ENCODE measurements at places on chromosomes 13 and 19.

DNA sequence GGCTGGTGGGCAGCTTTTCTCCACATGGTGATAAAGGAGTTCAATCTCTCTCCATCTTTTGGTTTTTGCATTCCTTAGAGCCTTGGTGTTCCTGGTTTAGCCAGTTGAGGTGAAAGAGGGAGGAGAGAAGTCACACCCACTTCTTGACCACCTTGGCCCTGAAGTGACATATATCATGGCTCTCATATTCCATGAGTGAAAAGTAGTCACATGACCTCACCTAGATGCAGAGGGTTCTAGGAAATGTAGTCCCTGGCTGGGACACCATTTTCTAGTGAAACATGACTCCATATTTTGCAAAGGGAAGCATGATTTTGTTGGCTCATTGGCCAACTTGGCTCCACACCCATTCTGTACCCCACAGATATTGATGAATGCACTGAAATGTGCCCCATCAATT, 16.1 kb downstream of the ADGRE1 start:
- no peak for DNase-seq

- DNase-seq, result no peak
Measured at GRCh38 chr13:35874704-35875103, 256.5 kb downstream of the DCLK1 start.

- no peak for DNase-seq
Measured at GRCh38 chr19:35718345-35719041, 690 bp downstream of the KMT2B start.

GRCh38 chr13:95378603-95379002, 77.4 kb upstream of the ABCC4 start:
- no peak for DNase-seq

DNA sequence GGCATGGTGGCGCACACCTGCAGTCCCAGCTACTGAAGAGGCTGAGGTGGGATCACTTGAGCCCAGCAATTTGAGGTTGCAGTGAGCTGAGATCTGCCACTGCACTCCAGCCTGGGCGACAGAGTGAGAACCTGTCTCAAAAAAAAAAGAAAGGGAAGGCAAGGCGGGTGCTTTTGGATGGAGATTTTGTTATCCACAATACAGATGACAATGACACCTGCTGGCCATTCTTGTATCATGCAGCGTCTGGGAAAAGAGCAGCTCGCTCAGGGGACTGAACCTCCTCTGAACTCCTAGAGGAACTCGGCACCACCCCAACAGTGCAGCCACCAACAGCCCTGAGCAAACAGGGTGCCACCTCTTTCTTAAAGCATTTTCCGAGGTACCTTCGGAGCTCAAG, 22.8 kb downstream of the HAUS8 start:
- DNase-seq, result no peak

DNA sequence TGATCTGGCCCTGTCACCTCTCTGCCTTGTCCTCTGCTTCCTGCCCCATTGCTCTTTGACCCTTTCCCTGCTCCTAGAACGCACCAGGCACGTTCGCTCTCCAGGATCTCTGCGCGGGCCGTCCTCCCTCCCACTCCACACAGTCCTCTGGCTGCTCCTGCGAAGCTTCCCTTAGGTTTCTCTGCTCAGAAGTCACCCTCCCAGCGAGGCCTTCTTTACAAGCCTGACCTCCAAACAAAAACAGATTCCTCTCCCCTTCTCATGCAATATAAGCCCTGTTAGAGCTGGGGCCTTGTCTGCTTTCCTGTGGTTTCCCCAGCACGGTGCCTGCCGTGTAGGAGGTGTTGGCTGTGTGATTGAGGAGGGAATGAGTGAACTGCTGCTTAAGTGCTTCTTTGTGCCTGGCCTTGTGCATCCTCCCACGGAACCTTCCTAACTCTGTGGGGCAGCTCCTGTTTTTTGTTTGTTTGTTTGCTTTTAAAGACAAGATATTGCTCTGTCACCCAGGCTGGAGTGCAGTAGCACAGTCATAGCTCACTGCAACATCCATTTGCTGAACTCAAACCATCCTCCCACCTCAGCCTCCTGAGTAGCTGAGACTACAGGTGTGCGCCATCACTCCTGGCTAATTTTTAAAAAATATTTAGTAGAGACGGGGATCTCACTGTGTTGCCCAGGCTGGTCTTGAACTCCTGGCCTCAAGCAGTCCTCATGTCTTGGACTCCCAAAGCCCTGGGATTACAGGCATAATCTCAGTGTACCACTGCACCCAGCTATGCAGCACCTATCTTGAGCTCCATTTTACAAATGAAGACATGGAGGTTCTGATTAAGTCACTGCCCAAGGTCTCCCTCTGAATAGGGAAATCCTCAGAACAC, 82.0 kb downstream of the SIPA1L3 start:
- no peak for DNase-seq

DNA sequence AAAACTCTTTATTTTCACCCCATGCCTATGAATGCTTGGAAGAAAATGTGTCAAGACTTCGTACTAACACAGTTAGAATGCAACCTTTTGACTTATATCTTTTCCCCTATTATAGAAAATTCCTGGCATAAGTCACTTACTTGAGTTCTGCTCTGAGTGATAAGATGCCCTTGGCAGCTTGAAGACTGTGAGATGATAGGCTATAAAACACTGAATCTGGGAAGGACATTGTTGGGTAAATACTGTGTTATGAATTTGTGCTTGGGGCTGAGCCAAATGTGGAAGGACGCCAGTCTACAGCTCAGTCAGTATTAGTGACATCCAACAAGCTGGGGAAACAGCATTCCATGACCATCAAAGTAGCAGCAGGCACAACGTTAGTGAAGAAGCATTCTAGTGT, 368.0 kb upstream of the SGCG start:
- no peak for DNase-seq

DNA sequence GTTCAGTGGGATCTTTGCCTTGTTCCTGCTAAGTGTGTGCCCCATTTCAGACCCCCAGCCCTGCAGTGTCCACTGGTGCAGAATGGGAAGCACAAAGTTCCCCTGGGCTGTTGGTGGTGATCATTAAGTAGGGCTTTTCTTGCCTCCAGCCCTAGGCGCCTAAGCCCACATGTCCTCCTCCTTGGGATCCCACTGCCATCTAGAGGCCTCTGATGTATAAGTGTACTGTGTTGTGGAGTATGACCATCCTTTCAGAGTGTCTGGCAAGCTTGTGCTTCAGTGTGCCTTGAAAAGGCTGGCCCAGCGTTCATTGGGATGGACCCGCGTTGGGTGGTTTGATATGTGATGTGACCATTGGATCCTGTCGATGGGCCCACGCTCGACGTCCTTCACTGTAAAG, 71.2 kb downstream of the WASF3 start:
- DNase-seq, result no peak

- no peak for DNase-seq
Measured at GRCh38 chr13:65836066-65836465, 1394.1 kb downstream of the PCDH9 start.

- no peak for DNase-seq
Measured at GRCh38 chr19:52660981-52661380, 22.8 kb upstream of the ZNF83 start.

- DNase-seq, result no peak
Measured at GRCh38 chr13:67328895-67329294, 98.8 kb upstream of the PCDH9 start.

DNA sequence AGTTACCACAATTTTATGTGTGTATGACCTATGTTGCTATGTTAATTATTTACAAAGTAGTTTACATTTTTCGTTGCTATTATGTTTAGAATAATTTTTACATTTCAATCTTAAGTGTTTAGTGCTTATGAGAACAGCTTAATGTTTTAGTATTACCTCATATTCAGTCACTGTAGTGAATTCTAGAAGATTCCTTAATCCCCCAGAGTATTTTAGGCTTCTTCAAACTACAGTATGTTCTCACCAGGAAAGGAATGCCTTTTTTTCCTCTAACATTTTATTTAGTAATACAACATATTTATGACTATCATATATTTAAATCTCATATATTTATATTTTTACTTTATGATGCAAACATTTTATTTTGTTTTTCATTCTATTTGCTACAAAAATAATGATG, 612.1 kb upstream of the KLHL1 start:
- DNase-seq, result no peak

DNA sequence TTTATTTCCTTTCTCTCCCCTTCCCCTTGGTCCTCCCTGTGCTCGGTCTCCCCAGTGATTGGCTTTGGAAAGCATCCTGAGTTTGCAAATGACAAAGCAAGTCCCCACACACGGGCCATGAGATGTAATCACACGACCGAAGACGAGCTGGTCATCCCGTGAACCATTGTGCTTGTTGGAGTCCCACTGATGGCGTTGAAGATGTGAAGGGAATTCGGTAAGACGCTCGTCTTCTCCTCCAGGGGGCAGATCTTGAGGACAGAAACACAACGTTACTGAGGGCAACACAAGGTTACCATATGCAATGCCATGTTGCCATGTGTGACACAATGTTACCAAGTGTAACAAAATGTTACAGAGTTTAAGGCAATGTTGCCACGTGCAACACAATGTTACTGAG, 42.0 kb upstream of the SLC15A1 start:
- DNase-seq, result no peak

DNA sequence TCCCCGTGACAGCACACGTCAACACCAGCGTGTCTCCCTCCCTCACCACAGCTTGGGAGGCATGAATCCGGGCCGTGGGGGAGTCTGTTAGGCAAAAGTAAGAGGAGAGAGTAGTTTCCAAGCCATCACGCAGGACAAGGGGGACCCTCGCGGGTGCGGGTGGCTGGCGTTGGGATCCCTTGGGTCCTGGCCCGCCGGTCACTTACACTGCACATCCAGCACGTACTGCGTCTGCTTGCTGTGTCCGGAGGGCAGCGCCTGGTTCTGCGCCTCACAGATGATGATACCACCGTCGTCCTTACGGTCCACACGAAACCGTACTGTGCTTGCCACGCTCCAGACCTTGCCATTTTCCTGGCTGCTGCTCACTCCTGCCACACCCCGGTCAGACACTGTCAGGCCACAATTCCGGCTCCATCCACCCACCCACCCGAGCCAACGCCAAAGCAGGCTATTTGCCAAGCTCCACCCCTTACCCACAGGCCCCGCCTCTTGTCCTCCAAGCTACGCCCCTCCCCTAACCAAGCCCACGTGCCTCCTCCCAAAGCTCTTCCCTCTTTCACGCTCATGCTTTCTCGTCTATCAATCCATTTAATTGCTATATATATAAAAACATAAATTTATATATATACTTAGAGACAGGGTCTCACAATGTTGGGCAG, 6.6 kb upstream of the ZNF428 start:
- DNase-seq, result no peak

- DNase-seq, result no peak
Measured at GRCh38 chr19:40416918-40417642, 3.9 kb upstream of the PRX start.

DNA sequence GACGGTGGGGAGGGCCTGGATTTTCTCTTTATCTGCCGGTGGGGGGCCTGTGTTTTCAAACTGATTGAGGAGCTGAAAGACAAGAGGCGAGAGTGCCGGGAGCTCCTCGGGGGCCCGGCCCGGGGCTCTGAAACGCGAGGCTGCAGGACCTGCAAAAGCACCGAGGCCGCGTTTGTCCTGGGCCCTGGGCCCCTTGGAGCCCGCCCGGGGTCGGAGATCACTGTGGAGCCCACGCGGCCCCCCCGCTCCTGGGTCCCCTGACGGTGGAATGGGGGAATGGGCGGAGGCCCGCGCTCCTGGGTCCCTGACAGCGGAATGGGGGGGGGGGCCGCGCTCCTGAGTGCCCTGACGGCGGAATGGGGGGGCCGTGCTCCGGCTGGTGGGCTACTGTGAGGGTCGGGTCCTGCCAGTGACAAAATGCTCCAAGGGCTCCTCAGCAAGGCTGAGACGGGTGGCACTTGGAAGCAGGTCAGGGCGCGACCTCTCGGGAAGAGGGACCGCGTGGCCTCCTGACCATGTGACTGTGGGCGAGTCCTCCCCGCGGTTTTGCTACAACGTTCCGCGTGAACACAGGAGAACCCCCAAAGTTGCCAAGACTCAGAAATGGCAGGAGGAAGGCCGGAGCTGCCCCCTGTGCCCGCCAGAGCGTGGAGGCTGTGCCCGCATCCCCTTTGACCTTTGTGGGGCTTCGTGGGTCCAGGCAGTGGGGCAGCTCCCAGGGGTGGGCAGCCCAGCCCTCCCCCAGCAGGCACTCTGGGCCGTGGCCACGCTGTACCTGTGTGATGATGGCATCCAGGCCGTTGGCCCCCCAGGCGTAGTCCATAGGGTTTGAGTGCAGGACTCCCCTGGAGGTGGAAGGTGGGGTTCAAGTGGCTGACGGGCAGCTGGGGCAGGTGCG, 9.5 kb downstream of the FGF22 start:
- DNase-seq, result no peak

- no peak for DNase-seq
Measured at GRCh38 chr19:13781547-13781946, 7.3 kb downstream of the C19orf53 start.

- DNase-seq, result no peak
Measured at GRCh38 chr13:99133848-99134247, 66.8 kb upstream of the UBAC2 start.

DNA sequence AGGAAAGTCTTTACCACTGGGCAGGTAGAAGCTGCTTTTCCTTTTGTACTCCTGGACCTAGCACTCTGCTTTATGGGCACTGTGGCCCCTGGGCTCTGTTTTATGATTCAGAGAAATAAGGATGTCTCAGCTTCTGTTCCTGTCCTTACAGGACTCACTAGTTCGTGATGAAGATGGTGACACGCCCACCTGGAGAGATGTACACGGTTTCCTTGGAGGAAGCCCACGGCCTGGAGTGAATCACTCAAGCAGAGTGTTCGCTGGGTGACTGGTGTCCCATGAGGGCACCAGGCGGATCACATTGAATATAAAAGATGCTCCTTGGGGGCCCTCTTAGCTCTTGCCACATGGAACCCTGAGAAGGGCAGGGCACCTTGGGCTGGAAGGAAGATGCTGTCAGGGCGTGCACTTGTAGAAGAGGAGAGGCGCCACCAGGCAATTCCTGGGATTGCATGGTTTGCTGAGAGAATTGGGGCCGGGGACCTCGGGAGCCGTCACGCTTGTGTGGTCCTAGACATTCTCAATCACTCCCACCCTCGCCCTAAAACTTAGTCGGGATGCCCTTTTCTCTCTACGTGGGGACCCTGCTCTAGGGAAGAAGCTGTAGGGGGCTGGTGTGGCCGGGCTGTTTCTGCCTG, 202.6 kb downstream of the TSHZ3 start:
- DNase-seq, result no peak

DNA sequence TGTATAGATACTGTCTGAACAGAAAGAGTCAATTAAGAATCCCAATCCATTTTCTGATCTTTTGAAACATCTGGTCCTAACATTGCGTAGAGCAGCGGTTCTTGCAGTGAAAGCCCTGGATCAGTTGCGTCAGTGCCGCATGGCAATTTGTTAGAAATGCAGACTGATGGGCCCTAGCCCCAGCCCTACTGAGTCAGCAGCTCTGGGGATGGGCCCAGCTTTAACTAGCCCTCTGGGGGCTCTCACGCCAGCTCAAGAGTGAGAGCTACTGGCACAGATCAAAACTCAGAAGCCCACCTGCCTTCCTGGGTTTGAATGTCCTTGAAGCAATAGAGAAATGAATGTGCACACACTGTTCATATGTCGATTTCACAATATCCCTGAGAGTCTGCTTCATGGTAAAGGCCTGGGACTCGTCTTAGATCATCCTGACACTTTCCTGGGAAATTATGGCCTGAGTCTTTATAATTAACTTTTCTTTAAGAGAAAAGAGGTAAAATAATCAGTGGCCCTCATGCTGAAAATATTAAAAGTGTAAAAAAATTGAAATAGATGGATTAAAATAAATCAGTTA, 206.8 kb upstream of the TMTC4 start:
- DNase-seq, result no peak
